ENCODE measurements at places on chromosomes 11 and 22.

GRCh38 chr11:60951904-60952741 is at the start of gene SLC15A3:
SLC15A3 (minus strand) TSS chr11:60952176; CDS start chr11:60951551, 625 bp downstream.
- peak; percentile 20 for DNase-seq

DNA sequence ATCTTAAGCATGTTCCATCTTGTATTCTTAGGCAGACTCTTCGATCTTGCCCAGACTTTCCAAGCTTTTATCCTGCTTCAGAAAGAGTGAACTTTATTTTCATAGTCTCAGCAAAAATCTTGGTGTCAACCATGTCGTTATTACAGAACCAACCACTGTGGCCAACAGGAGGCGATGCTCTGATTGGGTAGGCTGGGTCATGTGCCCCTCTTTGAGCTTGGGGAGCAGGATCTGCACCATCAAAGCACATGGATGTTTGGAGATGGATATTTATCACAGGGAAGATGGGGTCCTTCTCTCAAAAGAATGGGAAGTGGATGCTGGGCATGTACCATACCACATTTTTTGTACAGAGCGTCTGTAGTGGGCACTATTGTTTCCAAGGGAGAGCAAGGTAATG is 197.4 kb downstream of the MYO18B start:
- no peak for DNase-seq

DNA sequence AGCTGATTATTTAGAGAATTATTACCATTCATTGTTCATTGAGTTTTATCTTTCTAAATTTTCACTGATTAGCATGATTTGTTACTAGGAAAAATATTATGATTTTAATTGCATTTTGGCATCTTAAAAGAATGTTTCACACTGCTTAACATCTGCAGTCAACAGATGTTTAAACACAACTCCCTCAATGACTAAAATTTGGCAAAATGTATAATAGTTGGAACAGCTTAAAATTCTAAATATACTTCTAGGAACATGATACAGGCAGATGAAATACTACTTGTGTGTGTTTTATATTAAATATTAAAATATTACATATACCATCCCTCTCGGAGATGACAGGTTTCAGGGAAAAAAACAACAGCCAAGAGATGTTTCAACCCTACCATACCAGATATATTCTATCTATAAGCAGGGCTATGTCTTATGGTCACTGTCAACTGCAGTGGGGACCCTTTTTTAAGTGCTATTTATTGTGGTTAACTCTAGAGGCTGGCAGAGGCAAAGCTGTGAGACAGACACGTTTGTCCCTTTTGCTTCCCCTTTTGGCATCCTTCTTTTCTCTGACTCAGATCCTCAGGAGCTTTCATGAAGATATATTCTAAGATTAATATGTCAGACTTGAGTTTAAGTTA is 81.9 kb downstream of the BDNF start:
- no peak for DNase-seq

GRCh38 chr22:30947173-30947815 is 21.3 kb downstream of the MORC2 start:
- DNase-seq: no peak

DNA sequence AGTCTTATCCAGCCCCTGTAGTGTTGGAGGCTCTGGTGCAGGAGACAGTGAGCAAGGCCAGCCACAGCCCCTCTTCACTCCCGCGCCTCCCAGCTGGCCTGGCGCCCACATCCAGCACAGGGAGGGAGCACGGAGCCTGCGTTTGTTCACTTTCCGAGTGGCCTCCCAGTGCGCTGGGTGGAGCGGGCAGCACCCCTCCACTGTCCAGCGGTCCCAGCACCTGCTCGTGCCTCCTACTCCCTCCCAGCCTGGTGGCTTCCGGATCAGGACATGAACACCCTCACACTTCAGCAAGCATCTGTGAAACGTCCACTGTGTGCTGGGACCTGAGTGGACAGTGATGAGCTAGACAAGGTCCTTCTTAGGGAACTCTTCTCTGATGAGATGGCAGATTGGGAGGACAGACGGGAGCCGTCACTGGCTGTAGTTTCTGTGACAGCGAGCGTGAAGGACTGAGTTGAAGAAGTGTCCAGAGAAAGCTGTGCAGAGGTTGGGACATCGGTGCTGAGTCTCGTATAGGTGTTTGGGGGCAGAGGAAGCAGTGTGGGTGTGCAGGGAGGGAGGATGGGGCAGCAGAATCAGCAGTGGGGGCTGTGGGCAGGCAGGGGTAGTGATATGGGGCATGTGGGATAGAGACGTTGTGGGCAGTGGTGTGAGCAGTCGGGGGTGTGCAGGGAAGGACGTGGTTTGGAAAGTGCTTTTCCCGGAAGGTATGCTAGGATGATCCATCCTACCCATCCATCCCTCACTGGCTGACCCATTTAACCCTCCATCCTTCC is 256.8 kb downstream of the TBC1D22A start:
- no peak for DNase-seq

GRCh38 chr11:16117989-16118756 is 238.2 kb downstream of the SOX6 start:
- DNase-seq: no peak

- peak; percentile 49 for DNase-seq
Measured at GRCh38 chr22:28759861-28760560, 12.5 kb upstream of the CCDC117 start.

All from LoVo (cell line).